Stimulated activated CD8-positive, alpha-beta memory T cell treated with anti-CD3 and anti-CD28 coated beads, Interleukin-15, amount 100 ng/mL, for 1 hour (primary cell): ENCODE measurements at places on chromosomes 6 and 20.

- DNase-seq: no peak
Observed at GRCh38 chr6:116648156-116648555, 20.4 kb downstream of the ZUP1 start.

DNA sequence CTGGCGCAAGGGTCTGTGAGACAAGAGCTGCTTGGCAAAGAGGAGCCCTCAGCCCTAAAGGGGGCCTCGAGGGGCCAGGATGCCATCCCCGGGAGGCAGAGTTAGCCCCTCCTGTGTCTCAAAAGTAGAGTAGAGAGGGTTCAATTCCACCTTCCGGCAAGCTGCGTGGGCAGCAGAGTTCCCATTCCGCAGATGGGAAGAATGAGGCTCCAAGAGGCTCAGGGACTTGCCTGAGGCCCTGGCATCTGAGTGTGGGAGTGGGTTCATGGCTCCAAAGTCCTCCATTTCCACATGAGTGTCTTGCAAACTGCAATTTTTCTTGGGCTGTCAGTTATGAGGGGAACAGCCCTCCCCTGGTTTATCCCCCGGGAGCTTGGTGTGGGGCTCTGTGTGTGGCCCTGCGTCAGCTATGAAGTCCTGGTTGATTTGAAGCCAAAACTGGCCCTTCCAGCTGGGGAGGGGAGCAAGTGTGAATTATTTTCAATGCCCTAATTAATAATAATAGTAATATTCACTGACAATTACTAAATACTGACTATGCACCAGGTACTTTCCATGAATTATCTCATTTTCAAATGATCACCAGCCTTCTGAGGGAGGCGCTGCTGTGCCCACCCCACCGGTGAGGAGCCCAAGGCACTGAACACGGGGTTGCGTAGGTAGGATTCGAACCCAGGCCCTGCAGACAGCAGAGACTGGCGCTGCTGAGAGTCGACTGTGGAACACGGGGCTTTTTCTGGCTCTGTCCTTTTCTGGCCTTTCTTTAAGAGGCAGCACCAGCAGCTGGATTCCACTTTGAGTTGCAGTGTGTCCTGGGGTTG, 153.0 kb upstream of the PTPN1 start:
- DNase-seq: no peak

DNA sequence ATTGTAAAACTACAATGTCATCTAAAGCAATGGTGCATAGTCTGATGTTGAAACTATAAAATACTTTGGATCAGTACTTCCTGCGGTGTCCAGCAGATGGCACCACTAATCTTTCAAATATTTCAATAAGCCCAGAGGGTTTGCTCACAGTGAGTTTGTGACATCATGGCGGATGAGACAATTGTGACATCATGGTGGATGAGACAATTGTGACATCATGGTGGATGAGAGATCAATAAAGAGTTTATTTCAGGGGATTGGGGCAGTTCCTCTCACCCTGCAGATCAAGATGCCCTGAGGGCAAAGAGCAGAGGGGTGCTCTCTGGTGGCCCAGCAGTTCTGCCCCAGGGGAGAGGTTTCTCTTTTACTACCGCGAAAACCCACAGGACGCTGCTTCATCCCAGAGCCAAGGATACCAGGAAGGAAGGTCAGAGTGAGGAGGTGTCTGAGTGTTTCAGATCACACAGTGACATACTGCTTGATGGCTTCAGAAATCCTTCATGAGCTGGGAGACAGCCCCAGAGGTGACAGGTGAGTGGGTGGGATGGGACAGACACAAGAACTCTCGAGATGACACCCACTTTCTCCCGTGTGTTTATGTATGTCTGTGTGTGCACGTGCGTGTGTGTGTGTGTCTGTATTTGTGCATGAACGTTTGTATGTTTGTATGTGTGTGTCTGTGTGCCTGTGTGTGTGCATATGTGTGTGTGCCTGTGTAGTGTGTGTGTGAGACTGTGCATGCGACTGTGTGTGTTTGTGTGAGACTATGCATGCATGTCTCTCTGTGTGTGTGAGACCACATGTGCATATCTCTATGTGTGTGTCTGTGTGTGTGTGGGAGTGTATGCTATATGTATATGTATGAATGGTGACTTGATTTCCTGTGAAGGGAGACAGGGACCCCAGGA, 7.3 kb upstream of the ULBP2 start:
- peak; percentile 56 for DNase-seq

GRCh38 chr6:129902681-129903080, 41.6 kb upstream of the TMEM244 start:
- DNase-seq: no peak

DNA sequence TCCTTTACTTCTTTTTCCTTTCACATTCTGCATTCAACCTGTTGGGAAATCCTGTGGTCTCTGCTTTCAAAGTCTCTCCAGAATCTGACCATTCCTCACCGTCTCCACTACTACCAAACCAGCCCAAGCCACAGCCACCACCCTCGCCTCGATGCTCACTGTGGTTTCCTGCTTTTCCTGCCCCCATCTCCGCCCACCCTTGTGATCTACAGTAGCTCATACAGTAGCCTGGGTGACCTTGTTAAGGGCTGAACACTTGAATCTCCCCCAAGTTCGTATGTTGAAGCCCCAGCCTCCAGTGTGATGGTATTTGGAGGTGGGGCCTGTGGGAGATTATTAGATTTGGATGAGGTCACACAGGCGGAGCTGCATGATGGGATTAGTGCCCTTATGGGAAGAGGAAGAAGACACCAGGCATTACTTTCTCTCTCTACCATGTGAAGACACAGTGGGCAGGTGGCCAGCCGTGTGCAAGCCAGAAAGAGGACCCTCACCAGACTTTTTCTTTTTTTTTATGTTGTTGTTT, 189.0 kb upstream of the UST start:
- DNase-seq: no peak

GRCh38 chr6:3620937-3621336, 130.6 kb downstream of the PXDC1 start:
- DNase-seq: no peak

GRCh38 chr20:63124092-63124781, 91.7 kb downstream of the YTHDF1 start:
- DNase-seq: no peak

DNA sequence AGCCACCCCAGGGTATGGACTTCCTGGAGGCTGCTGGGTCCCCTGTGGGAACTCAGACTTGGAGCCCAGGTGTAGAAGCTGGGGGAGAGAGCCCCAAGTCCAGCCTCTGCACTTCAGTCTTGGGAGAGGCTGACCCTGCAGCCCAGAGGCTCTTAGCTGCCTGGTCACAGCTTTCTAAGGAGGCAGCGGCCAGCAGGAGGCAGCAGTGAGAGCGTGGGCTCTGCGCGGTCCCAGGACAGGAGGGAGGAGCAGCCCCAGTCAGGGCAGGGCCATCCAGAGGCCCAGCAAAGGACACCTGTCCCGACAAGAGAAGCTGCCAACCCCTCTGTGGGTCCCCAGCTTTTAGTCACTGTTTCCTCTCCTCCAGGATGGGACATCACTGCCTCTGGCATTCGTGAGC, 9.4 kb downstream of the TREML2 start:
- no peak for DNase-seq

GRCh38 chr6:138032571-138032970, 74.6 kb downstream of the PERP start:
- no peak for DNase-seq

GRCh38 chr20:15848995-15849610, 724.1 kb downstream of the KIF16B start:
- no peak for DNase-seq

GRCh38 chr6:20159781-20160540, 52.3 kb downstream of the MBOAT1 start:
- no peak for DNase-seq

DNA sequence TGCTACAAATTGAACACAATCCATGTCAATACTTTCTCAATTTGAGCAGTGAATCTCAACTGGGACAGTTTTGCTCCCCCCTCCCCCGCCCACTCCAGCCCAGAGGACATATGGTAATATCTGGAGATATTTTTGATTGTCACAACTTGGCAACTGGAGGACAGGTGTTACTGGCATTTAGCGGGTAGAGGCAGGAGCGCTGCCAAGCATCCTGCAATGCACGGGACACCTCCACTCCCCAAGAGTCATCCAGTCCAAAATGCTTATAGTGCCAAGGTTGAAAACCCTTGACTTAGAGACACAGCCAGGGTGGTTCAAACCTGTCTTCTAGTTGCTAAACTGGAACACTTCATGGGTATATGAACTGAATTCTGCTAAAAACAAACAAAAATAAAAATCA, 26.9 kb upstream of the LRRC1 start:
- no peak for DNase-seq

GRCh38 chr6:19842030-19842615, 5.0 kb downstream of the ID4 start:
- DNase-seq: no peak

GRCh38 chr6:54291146-54291545, 17.1 kb upstream of the TINAG start:
- no peak for DNase-seq

GRCh38 chr6:34798057-34798456, 6.2 kb downstream of the BLTP3A start:
- no peak for DNase-seq

- DNase-seq: no peak
Observed at GRCh38 chr6:134714679-134715078, 235.2 kb downstream of the ALDH8A1 start.

GRCh38 chr6:158960026-158960425, 40.0 kb downstream of the RSPH3 start:
- no peak for DNase-seq

DNA sequence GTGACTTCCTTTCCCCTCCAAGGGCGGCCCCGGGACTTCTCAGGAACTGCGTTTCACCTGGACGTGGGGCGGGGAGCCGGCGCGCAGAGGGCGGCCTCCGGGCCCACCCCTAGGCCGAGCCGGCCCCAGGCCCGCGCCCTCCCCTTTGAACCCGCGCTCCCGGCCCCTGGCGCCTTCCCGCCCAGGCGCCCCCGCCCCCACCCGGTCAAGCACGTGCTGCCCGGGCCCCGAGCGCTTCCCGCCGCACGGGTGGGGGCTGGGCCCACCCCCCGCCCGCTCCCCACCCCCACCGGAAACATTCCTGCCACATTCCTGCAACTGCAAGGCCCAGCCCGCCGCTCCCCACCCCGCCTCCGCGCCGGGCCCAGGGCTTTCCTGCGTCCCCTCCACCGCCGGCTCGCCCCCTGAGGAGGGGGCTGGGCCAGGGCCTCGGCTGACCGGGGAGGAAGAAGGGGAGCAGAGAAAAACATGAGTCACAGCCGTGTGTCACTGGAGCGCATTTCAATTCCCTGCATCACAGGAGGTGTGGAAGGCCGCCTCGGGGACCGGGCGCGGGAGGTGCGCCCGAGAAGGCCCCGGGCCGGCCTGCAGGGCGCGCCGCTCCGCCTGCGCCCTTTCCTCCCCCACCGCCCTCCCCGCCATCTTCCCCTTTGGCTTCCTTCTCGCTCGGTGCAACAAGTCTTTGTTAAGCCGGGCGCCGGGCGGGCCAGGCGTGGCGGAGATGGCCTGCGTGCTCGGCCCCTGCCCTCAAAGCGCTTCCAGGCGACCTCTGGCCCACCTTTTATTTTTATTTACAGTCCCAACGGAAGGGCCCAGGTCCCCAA, 1.2 kb upstream of the HMGA1 start:
- peak; percentile 34 for DNase-seq

DNA sequence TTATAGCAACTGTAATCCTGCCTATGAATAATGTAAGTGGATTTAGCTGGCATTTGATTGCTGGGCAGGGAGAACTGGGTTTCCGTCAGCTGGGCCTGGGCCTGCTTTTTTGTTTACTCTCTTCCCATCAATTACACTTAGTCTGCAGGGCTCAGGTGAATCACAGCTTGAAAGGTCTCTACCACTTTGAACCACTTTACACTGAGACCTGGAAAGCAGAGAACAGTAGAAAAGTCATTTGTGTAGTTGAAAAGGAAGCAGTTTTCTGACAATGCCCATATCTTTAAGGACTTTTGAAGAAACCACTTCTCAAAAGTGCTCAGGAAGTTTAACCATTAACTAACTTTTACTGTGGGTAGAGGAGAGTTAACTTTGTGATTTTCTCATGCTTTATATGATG, 315.4 kb upstream of the SASH1 start:
- DNase-seq: no peak

DNA sequence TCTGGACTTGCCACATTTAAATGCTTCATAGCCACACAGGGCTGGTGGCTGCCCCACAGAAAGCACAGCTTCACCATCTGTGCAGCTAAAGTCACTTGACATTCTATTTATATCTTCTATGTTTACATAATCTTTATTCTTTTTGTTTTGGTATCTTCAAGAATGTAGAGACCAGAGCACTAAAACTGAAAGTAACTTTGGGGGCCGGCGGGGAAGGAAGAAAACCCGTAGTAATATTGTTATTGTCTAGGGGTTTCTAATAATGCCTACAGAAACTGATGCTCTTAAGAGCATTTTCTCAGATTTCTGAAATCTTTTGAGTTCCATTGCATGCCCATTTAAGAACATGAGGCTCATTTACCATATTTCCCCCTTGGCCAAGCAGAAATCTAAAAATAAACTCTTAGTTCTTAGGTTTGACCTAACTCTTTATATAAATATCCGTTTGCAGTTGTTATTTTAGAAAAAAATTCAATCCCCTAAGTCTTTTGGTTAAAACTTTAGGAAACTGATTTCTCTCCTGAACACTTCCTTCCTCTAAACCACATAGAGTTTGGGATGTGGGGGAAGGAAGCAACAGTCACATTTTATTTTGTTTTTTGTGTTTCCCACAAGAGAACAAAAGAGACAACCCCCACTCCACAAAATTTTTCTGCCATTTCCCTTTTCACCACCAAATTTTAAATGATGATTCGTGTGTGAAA, 207.6 kb downstream of the OGFRL1 start:
- DNase-seq: no peak

- DNase-seq: no peak
Observed at GRCh38 chr6:137798846-137799245, 68.2 kb upstream of the TNFAIP3 start.

DNA sequence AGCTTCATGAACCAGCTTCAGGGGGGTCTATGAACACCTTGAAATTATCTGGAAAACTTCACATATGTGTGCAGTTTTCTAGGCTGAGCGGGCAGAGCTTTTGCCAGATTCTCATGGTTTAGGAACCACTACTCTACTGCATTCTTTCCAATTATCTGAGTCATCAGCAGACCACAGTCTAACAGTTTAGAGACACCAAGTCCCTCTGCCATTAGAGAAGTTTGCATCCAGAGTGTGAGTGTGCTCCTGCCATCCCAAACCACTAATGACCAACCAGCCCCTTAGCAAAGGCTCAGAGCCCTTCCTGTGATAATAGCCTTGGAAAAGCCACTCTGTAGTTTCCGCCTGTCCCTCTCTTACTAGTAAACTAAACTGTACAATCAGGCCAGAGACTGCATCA, 96.8 kb downstream of the PHACTR1 start:
- no peak for DNase-seq

GRCh38 chr20:63123331-63123741, 92.6 kb downstream of the YTHDF1 start:
- no peak for DNase-seq

GRCh38 chr6:159978291-159979135, 9.6 kb downstream of the IGF2R start:
- no peak for DNase-seq

DNA sequence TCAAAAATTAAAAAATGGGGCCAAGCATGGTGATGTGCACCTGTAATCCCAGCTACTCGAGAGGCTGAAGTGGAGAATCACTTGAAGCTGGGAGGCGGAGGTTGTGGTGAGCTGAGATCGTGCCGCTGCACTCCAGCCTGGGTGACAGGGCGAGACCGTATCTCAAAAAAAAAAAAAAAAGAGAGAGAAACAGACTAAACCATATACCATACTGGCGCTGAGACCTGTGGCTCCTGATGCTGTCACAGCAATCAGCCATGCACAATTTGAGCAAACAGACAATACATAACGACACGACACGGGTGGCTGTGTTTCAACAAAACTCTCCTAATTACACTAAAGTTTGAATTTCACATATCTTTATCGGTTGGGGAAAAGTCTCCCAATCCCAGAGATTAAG, 14.9 kb upstream of the CBFA2T2 start:
- no peak for DNase-seq
